Lung microvascular endothelial cell (primary cell): ENCODE measurements at places on chromosomes 5 and 9.

- DNase-seq, result peak; percentile 14
Observed at GRCh38 chr9:98971168-98971914, 27.6 kb downstream of the COL15A1 start.

DNA sequence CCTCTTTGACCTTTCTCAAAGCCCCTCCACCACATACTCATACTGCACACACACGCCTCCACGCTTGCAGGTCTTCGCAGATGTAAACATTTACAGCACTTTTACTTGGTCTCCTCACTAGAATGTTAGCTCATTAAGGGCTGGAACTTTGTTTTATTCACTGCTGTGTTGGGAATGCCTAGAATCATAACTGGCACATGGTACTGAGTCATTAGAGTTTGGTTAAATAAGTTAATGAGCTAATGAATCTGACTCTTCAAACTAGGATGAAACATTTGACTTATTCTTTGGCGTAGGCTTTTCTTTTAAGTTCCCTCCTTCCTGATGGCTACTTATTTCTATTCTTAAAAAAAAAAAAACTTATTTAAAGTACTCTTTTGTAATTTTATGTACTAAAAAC is 28.9 kb downstream of the MAN2A1 start:
- DNase-seq, result no peak

DNA sequence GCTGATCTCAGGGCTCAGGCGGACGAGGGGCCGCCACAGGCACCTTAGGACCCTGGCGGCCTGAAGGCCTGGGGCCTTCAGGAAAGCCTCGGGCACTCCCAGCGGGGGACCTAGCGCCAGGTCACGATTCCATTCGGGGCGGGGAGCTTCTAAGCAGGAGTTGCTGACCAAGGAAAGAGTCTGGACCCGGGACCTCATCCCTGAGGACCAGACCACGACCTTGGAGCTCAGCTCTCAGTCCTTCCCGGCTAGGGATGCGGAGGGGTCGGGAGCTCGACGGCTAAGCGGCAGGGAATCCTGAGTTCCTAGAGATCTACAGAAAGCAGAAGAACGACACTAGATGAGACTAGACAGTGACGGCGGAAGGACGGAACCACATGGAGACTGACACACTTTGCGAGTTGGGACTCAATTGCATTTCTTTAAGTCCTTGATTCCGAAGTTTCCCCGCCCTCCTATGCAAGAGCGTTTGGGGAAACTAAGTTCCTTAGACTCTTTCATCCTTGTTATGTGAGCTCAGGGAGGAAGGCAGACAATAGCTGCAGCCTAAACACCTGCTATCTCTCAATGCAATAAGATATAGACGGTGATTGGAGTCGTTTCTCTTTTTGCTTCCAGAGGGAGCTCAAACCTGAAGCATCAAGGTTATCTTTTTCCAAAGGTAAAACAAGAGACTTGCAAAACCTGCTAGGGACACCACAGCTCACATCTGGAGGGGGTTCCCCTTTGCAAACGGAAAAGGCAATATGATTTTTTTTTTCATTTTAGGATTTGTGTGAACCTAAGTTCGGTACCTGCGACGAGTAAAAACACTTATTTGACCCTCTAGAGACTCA is 9.7 kb downstream of the NR2F1-AS1 start:
- no peak for DNase-seq

GRCh38 chr9:107587191-107587963 is 97.8 kb upstream of the KLF4 start:
- peak; percentile 46 for DNase-seq

GRCh38 chr5:41071975-41072374 is 833 bp upstream of the MROH2B start:
- no peak for DNase-seq

DNA sequence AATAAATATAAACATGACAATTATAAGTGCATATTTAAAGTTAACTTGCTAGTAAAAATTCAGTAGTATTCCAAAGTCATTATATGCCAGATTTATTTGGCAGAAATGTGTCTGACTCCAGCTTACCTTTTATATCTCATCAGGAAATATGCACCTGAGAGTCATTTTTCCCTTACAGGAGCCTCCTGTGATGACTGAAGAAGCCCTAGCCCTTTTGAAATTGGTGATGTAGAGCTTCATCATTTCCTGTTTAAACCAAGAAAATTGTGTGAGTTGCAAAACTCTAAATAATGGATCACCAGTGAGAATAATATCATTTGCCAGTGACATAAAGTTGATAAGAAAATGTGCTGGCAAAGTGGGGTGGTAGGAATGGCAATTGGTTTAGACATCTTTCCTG is 42.1 kb upstream of the CTNND2 start:
- DNase-seq, result no peak

DNA sequence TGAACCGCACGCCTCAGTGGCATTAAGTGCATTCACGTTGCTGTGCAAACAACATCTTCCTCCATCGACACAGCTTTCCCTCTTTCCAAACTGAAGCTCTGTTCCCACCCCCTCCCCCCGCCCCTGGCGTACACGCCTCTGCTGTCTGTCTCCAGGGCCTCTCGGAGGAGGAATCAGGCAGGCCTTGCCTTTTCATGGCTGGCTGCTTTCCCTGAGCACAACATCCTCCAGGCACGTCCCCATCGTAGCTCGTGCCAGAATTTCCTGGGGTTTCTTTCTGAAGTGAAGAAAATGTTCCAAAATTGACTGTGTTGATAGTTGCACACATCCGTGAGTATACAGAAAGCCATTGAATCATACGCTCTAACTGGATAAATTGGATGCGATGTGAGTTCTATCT is 22.3 kb upstream of the TMEM250 start:
- no peak for DNase-seq

- DNase-seq, result no peak
Observed at GRCh38 chr5:150026682-150027172, 26.2 kb downstream of the HMGXB3 start.

DNA sequence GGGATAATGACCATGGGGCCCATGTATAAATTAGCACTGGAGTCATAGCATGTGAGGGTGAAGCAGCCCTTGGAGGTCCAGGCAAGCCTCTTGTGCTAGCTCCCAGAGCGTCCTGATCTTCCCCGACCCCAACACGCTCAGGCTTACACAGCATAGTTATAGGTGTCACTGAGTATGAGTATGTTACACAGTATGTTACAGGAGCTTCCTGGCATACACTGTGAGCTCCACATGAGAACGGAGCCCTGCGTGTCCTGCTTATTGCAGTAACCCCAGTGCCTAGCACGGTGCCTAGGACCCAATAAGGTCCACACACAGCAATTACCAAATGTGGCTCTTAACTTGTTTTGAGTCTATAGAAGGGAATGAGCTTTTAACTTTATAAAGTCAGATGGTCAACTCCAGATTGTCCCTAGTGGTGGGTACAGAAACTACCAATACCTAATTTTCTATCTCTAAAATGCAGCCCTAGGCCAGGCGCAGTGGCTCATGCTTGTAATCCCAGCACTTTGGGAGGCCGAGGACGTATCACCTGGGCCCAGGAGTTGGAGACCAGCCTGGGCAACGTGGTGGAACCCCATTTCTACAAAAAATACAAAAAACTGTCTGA is 64.1 kb downstream of the PLAC8L1 start:
- peak; percentile 13 for DNase-seq

DNA sequence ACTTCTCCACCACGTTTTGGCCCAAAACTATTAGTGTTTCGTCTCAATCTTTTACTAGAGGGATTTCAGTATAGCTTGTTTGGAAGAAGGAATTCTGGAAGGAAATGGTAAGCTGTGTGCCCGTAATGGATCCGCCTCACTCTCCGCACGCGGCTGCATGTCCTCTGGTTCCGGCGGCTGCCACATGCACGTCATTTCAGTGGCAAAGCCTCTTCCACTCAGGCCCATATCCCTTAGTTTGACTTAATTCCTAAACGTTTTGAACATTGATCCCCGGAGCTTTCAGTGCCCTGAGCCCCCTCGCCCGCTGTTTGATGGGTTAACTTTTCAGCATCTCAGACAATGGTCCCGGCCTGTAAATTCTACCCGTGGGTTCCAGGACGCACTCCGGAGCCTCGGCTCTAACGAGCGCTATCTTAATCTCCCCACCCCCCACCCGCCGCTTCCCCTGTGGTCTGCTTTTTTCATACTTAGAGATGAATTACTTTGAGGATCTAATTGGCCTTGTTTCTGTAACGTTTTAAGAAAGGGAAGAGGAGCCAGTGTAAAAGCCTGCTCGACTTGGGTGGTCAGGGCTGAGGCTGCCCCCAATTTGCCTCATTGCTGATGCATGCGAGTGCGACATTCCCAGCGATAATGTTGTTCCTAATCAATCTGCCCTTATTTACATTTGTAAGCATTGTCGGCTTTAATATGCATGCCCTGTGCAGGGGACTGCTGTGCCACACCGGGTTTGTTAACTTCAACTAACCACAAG is 4.6 kb downstream of the PTCH1 start:
- DNase-seq, result peak; percentile 13

DNA sequence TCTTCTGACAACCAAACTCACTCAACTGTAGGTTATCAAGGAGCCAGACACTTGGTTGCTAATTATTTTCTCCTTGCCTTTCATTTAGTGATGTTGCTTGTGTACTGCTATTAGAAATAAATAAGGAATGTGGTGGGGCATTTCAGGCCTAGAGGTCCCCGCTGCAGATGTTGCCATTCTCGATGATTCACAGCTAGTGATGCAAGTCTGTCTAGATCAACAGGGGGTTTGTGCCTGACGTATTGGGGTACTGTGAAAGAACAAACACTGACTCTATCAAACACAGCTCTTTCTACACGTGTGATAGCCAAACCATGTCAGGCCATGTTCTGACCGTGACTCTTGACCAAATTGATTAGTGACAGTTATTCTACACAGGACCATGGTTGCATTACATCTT is 144.7 kb downstream of the OSTF1 start:
- DNase-seq, result no peak

GRCh38 chr9:93654351-93654961 is 78.1 kb downstream of the PHF2 start:
- no peak for DNase-seq

GRCh38 chr5:54517174-54517511 is 416 bp upstream of the SNX18 start:
- DNase-seq, result no peak

DNA sequence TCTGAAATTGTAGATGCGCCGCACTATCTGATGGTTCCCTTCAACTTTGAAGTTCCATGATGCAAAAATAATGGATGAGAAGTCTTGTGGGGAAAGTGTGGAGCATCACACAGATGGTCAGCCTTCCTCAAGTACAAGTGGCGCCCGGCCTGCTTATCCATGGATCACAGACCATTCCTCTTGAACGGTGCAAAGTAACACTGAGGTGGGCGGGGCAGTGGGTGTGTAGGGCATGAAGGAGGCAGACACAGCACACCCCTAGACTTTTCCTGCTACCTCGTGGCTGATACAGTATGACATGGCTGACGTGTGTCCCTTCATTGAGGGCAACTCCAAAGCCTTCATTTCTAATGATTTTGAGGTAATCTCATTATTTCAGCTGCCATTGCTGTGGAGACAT is 2.5 kb upstream of the GNG10 start:
- no peak for DNase-seq

- DNase-seq, result peak; percentile 23
Observed at GRCh38 chr9:99822806-99823591, 1.3 kb downstream of the NR4A3 start.

DNA sequence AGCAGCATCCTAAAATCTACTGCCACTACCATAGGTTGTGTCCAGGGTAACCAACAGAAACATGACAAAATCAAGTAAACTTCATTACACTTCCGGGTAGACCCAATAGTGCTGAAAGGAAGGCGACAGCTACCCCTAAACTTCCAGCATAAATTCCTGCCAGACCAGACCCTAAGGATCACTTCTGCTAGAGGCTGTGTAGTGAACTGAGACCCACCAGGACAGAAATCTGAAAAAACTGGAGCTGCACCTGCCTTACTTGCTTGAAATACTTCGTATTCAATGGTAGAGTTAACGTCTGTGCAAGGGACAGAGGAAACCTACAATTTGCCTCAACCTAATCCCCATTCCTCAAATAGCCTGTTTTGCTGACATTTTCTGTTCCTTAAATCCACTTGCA is 1.0 kb upstream of the SECISBP2 start:
- DNase-seq, result no peak

DNA sequence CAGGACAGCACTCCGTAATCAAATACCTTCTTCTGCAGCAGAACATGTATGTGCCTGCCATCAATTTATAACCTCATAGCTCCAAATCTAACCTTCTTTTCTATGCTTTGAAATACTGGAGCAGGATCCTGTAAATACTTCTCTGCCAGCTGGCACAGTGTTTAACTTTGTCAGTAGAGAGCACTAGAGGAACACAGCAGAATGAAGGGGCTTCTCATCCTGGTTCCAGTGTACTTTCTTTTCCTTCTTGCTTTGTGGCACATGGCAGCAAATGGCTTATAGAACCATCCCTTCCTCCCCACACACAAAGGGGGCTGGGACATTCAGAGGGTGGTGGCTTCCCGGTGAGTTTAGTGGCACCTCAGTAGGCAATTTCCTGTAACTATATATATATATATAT is 3.8 kb upstream of the FBXW11 start:
- no peak for DNase-seq

DNA sequence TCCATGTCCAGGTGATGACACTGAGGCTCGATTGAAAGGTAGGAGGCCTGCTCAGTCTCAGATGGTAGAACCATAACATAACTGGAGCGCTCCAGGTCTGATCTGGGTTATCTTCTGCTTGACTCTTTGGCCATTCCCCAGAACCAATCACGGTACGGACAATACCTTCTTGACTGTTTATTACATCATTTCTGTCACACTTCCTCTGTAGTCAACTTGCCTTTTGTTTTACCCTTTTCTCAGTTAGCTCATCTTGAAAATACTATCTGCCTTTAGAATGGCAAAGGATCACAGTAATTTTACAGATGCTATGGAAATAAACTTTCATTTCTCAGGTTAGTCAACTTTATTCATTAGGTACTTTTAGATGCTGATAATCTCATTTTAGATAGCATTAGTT is 22.4 kb downstream of the GLRA1 start:
- no peak for DNase-seq

GRCh38 chr9:73073337-73074175 is 78.1 kb upstream of the ANXA1 start:
- DNase-seq, result peak; percentile 40

DNA sequence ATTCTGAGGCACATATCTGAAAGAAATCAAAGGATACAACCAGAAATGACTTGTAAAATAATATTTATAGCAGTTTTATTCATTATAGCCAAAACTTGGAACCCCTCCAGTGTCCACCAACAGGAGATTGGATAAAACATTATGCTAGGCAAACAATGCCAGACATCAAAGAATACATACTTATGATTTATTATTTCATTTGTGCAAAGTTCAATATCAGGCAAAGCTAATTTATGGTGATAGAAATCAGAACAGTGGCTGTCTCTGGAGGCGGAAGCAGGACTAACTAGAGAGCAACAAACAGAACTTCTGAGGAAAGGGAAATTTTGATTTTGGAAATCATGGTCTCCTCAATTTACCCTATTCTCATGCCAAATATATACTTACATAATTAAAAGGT is 193.1 kb downstream of the ICE1 start:
- no peak for DNase-seq

GRCh38 chr5:72692231-72692637 is 124.2 kb upstream of the TNPO1 start:
- DNase-seq, result no peak

GRCh38 chr9:115978659-115979096 is 174.9 kb upstream of the PAPPA start:
- no peak for DNase-seq
